ENCODE measurements at places on chromosomes 5 and 9.
A peak's percentile ranks its signal among the peaks of the same experiment; 100 is the strongest.

- DNase-seq, result no peak
Measured at GRCh38 chr5:134450374-134450773, 38.7 kb upstream of the CDKN2AIPNL start.

DNA sequence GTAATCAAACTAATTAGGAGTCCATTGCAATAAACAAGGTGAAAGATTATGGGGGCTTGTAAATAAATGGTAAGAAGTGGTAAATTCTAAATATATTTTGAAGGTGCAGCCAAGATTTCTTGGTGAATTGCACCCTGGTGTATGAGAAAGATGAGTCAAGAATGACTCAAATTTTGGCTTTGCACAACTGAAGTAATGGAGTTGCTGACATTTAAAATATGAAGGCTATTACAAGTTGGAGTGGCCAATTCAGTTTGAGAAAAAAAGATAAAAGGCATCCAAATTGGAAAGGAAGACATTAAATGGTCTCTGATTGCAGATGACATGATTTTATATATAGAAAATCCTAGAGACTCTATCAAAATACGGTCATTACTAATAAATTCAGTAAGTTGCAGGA lies 2330.6 kb downstream of the MAT2B start:
- DNase-seq, result no peak

DNA sequence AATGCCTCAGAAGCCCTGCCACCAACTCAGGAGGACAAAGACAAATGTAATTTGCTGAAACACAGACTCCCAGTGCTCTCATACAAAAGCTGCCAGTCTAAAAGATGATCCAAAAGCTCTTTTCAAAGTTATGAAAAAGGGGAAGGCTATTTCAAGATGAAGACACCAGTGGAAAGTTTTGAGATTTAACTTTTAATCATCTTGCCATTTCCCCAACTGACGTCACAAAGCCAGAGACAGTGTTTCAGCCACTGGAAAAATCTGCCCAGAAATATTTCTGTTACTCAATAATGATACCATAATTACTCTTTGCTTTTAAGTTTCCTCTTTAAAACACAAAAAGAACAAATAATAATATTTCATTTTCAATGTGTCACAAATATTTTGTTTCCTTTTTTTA lies 20.9 kb downstream of the ENG start:
- DNase-seq, result no peak

GRCh38 chr5:67012171-67012570 lies 184.4 kb downstream of the CD180 start:
- no peak for DNase-seq

GRCh38 chr9:21414220-21414940 lies 5.5 kb downstream of the IFNA8 start:
- no peak for DNase-seq

DNA sequence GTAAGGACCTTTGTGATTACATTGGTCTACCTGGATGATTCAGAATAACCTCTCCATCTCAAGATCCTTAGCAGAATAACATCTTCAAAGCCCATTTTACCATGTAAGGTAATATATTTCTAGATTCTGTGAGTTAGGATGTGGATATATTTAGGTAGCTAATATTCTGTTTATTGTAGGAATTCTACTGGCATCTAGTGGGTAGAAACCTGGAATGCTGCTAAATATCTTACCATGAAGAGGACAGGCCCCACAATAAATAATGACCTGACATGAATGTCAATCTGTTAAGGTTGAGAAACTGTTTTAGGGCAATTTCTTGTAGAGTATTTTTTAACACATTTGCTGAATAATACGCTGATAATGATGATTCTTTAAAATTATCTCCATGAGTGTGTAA lies 426.8 kb downstream of the MAN2A1 start:
- DNase-seq, result no peak

GRCh38 chr9:16243798-16244197 lies 626.7 kb downstream of the BNC2 start:
- DNase-seq, result no peak

DNA sequence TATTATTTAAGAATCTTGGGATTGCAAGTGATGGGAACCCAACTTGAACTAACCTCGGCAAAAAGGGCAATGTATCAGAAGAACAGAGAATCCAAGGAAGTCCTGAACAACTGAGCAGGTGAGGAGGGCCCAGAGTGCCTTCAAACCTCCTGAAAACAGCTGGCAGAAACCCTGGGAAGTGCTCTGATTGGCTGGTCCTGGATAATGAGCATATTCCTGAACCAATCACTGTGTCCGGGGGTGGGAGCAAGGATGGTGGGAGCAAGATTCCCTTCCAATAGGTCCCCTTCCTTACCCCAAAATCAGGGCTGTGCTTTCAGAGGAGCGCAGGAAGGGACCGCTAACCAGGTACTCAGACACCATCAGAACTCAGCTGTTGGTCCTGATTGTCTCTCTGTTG lies 31.9 kb upstream of the TBC1D2 start:
- DNase-seq, result no peak

GRCh38 chr5:61587125-61587524 lies 255.1 kb downstream of the ZSWIM6 start:
- DNase-seq, result no peak

GRCh38 chr5:76733049-76733417 lies 17.1 kb downstream of the F2R start:
- no peak for DNase-seq

DNA sequence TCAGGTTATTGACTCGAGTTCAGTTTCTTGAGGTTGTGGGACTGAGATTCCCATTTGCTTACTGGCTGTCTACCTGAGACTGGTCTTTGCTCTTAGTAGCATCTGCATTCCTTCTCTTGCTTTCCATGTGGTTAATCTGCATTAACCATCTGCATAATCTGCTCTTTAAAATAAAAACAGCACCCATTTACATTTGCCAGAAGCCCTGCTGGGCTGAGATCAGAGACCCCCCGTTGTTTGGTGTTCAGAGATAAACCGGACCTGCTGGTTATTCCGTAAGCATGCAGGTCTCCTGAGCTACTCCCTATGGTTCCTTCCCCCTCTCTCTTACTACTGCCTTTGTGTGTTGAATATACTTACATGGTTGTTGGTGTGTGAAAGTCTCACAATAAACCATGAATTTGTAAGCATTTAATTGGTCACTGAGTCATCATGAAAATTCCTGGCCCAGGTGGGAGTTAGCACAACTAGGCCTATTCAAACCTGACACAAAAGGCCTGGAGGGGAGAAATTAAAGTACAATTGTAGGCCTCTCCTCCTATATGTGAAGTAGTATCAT lies 396.7 kb downstream of the MRPS30 start:
- DNase-seq, result no peak

- DNase-seq, result no peak
Measured at GRCh38 chr9:121979736-121980135, 113.4 kb downstream of the TTLL11 start.

DNA sequence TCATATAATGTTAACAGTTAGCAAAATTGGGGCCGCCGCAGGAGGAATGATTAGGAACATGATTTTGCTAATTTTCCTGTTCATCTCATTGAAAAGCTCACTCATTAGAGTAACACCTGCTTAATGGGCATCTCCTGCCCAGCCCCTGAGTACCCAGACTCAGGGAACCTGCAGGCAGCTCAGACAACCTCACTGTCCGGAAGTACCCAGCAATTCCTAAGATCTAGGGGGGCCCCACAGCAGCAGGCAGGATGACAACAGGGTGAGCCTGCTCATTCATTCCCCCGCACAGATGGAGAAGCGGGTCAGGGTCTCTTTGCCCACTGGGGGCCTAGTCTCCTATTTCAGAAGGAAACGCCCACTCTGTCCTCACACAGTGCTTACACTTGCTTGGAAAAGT lies 12.6 kb downstream of the FAM78A start:
- no peak for DNase-seq

- no peak for DNase-seq
Measured at GRCh38 chr9:113608082-113608685, 144.7 kb downstream of the RGS3 start.

GRCh38 chr5:78919796-78920195 lies 65.3 kb downstream of the ARSB start:
- no peak for DNase-seq

DNA sequence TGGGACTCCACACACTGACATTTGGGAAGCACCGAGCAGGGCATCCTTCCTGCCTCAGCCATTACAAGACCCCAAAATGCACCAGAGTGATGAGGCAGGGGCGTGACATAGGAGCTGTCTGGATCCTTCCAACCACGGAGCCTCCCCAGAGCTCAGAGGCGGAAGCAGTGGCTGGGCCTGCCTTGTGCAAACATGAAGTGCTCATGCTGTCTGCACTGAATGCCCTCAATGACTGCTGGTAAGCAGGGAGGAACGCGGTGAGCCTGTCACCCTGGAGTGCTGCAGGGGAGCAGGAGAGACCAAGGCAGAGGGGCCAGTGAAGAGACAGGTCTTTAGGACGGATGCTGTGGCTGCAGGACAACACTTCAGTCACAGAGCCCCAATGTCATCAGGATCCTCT lies 60.2 kb upstream of the HRH2 start:
- DNase-seq, result no peak

DNA sequence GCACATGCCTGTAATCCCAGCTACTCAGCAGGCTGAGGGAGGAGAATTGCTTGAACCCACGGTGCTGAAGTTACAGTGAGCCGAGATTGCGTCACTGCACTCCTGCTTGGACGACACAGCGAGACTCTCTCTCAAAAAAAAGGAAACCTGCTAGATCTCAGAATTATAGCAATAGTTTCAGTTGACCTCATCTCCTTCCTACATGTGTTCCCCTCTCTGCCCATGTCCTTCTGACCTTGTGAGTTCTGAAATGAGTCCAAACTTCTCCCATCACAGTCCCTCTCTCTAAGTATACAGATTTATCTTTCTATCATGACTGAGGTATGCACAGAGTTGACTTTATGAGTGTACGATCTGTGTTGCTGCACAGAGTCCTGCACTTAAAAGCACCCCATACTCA lies 44.6 kb upstream of the SHOC1 start:
- no peak for DNase-seq

DNA sequence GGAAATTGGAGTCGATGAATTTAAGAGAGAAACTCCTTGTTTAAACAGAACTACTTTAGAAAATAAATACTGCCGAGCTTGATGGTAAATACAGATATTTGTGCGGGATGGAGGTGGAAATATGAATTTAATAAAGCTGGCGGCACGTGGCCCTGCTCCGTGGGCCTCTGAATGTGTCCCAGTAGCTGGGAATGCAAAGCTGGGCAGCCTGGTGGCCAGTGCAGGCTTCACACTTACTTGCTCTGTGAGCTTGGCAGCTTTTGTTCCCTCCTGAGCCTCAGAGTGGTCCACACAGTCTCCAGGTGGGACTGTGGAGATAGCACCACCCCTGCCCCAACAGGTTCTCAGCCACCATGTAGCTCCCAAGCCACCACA lies 45.9 kb downstream of the BARX1 start:
- DNase-seq, result no peak

GRCh38 chr5:39266442-39266841 lies 47.1 kb upstream of the FYB1 start:
- no peak for DNase-seq

- no peak for DNase-seq
Measured at GRCh38 chr5:37767251-37767650, 72.6 kb downstream of the GDNF start.

- no peak for DNase-seq
Measured at GRCh38 chr5:65482296-65482735, 596 bp upstream of the ADAMTS6 start.

DNA sequence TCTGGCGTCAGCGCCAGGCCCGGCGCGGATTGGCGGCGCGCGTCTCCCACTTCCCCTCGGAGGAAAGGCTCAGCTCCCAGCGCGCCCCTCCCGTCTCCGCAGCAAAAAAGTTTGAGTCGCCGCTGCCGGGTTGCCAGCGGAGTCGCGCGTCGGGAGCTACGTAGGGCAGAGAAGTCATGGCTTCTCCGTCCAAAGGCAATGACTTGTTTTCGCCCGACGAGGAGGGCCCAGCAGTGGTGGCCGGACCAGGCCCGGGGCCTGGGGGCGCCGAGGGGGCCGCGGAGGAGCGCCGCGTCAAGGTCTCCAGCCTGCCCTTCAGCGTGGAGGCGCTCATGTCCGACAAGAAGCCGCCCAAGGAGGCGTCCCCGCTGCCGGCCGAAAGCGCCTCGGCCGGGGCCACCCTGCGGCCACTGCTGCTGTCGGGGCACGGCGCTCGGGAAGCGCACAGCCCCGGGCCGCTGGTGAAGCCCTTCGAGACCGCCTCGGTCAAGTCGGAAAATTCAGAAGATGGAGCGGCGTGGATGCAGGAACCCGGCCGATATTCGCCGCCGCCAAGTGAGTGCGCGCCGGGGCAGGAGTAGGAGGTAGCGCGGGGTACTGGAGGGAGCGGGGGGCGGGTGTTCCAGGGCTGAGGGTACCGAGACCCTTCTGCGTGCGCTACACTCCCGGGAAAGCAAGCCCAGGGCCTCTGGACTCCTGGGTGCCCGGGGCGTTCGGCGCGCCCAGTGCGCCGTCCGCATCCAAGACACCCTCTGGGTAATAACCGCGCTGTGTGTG lies at the start of gene MSX2:
Gene MSX2, plus strand, starts transcription at position 99 of the 777 bp plus-strand sequence. Its CDS starts 78 bp downstream, at position 177.
- peak; percentile 21 for DNase-seq

- DNase-seq, result no peak
Measured at GRCh38 chr5:1231354-1231905, 6.2 kb downstream of the SLC6A18 start.

DNA sequence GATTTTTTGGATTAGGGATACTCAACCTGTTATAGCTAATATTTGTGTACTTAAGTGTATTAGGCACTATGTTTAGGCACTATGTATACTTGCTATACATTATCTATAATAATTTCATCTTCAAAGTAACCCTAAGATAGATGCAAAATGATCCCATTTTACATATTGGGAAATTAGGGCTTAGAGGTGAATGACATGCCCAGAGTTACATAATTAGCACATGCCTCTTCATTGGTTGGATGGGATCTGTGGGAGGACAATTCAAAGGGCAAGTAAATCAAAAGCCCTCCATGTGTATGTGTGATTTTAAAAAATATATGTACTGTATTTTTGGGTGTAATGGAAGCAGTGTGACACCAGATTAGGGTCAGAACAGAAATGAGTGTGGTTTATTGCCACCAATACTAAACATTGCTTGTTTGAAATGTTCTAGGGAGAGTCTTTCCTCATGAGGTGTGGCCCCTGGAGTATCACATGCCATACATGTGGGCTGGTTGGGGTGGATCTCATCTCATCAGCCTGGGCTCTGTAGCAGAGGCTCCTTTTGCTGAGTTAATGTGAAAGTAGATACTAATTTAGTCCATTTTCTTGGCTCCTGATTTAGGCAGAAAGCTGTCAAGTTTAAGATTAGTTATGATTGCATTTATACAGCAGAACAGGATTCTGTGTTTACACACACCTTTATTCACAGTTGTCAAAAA lies 5.5 kb downstream of the C9orf85 start:
- DNase-seq, result no peak

DNA sequence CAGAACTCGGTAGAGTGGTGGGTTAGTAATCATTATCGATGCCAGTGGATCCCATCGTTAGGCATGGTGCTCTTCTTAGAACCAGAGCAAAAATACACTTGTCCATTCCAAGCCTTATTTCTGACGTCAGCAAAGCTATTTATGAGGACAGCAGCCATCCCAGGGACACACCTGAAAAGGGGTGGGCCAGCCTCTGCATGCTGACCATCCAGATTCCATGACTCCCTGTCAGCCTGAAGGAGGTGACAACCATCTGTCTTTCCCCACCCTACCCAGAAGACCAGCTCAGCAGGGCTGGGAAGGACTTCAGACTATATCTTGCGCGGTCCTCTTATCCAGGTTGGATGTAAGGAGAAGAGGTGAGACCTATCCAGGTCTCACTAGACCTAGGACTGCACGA lies 5.7 kb upstream of the NIPAL4 start:
- DNase-seq, result no peak

All from NCI-H187 treated with DMSO at 0.1 percent for 48 hours (cell line).